Adrenal gland (tissue), 19 donors: ENCODE measurements at places on chromosomes 3 and 15. TPM values are rescaled to one million over a fixed set of nuclear protein-coding genes. Genes with fewer than 3 reads are reported as not detected.

HDC gene
- not detected for polyA plus RNA-seq

NRROS gene
- 6.8 TPM for polyA plus RNA-seq

ACKR2 gene
- polyA plus RNA-seq = 2.0 TPM

PCCB gene
- polyA plus RNA-seq = 156 TPM

OR5K2 gene
- not detected for polyA plus RNA-seq

SCN5A gene
- polyA plus RNA-seq = 0.32 TPM

RETNLB gene
- polyA plus RNA-seq = not detected

TMC3 gene
- polyA plus RNA-seq = 0.04 TPM

ITIH3 gene
- 4.6 TPM for polyA plus RNA-seq

LIPC gene
- 0.48 TPM for polyA plus RNA-seq

EXOSC7 gene
- 68.9 TPM for polyA plus RNA-seq

CYP19A1 gene
- polyA plus RNA-seq = 21.6 TPM

CCNL1 gene
- 97.9 TPM for polyA plus RNA-seq

GOLGA6B gene
- not detected for polyA plus RNA-seq

CFAP100 gene
- polyA plus RNA-seq = not detected

TFG gene
- polyA plus RNA-seq = 56.3 TPM

CYP1A2 gene
- not detected for polyA plus RNA-seq

CTXN2 gene
- polyA plus RNA-seq = 0.03 TPM

CCDC13 gene
- polyA plus RNA-seq = 1.5 TPM

GRM2 gene
- 0.48 TPM for polyA plus RNA-seq

RBM6 gene
- polyA plus RNA-seq = 224 TPM

STAC gene
- polyA plus RNA-seq = 5.3 TPM

FAM131A gene
- 13.3 TPM for polyA plus RNA-seq

GOLGA8Q gene
- polyA plus RNA-seq = 0.60 TPM

CDCP1 gene
- polyA plus RNA-seq = 0.40 TPM

ZIC1 gene
- polyA plus RNA-seq = 0.64 TPM

STRA6 gene
- 11.7 TPM for polyA plus RNA-seq

DCBLD2 gene
- polyA plus RNA-seq = 31.6 TPM

ZNF660 gene
- polyA plus RNA-seq = 1.3 TPM

COL8A1 gene
- 30.1 TPM for polyA plus RNA-seq

AAGAB gene
- polyA plus RNA-seq = 63.7 TPM

CYB561D2 gene
- 13.7 TPM for polyA plus RNA-seq
